ENCODE measurements at places on chromosomes 1 and 21.

GRCh38 chr1:1189111-1189510 is 15.4 kb downstream of the TTLL10 start:
- no peak for DNase-seq

DNA sequence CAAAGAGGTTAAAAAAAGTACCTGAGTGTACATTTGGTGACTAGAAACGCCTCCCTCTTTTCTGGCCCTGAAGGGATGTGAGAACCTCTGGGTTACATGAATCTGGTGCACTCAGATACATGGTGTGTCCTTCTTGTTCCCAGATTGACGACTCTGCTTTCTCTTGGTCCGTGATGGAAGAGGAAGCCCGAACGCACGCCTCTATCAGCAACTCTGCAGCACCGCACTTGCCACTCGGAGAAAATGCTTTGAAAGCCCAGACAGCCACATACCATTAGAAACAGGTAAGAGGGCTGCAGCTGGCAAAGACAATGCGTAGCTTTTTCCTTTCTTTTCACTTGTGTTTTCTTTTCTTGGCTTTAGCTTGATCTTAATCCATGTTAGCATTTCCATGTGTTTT is 21.1 kb upstream of the ZBTB21 start:
- DNase-seq, result no peak

- no peak for DNase-seq
Observed at GRCh38 chr21:46153247-46154154, 1.9 kb downstream of the FTCD start.

DNA sequence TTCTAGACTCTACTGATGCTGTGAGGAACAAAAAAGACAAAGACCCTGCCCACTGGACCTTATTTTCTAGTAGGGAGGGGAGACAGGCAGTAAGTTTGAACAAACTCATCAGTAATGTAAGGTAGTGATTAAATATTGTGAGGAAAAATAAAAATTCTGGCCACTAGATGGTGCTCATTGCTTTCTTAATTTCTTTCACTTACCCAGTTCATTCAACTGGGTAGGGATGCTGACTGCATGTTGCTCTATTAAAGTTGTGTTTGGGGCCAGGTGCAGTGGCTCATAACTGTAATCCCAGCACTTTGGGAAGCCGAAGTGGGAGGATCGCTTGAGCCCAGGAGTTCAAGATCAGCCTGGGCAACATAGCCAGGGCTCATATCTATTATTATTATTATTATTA is 6.3 kb upstream of the KYAT3 start:
- DNase-seq, result no peak

DNA sequence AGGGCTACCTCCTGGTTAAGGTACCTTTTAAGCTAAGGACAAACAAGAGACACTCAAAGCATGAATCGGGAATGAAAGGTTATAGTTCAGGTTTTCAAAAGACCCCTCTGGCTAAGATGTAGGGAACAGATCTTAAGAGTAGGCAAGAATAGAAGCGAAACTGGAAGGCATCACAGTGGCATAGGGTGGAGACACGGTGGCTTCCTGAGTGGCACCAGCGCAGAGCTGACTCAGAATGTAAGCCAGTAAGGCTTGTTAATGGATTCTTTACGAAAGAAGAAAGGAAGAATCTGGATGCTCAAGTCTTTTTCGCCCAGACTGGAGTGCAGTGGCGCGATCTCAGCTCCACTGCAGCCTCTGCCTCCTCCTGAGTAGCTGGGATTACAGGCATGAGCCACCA is 21.2 kb downstream of the PADI6 start:
- DNase-seq, result no peak

Measured in activated T-helper 2 cell treated with anti-CD3 and anti-CD28 coated beads, Interferon-gamma antibody, Interleukin-2, Interleukin-4, amounts not matched to agents 10 μg/mL and 5 μg/mL and 100 μg/mL, durations not matched to agents 14 hours and 24 hours and 36 hours (primary cell).